ENCODE measurements at places on chromosomes 4 and X.
A peak's percentile ranks its signal among the peaks of the same experiment; 100 is the strongest.

DNA sequence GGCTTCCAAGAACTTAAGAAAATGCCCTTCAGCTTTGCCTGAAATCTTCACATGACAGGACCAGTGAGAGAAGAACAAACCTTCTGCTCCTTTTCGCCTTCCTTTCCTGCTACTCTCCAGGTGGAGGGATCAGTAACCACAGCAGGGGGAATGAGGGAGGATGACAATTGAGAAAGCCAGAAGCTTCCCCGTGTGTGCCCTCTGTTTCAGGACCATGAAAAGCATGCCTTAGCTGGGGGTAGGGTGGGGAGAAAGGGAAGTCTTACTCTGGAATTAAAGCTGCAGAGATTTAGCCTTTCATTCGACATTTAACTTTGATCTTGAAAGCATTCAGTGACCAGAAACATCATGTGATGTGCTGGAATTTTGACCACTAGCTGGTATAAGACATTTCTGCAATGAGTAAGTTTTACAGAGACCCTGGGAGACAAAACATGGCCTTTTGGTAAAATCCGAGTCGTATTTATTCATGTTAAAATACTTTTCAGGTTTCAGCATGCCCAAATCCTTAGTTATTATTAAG lies 10.6 kb upstream of the PUDP start:
- peak; percentile 42 for DNase-seq

DNA sequence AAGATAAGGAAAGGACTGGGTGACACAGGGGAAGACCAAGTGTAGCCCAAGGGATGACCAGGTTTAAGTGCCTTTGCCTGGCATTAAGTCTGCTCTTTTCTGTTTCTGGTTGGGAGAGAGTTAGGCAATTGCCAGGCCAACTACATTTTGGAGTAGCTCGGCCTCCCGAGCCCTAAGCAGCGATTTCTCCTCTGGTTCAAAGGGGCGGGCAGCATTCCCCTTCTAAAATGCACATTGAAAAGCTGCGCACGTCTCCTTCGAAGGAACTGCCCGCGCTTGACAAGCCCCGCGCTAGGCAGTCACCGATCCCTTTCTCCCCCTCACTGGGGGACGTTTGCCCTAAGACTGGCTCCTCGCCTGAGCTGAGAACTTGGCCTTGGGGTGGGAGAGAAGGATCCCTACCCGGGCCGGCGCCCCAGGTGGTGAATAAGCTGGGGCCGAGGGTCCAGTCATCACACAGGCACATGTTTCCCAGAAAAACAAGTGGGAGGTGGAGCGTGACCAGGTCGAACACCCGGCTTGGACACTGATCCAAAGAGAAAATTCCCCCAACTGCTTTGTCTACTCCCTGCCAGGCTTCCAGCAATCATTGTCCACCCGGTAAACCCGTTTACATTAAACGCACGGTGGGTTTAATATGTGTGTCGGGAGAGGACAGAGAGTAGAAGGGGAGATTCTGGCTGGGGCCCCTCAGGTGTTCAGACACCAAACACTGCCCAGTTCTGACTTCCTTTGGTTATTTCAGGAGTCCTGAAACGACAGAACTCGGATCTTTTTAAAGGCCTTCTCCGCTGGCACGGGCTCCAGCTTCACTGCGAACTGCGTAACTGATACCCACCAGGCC lies 4.0 kb downstream of the ARX start:
- DNase-seq: no peak

GRCh38 chr4:140930557-140930956 lies 174.4 kb upstream of the TBC1D9 start:
- no peak for DNase-seq

GRCh38 chr4:125624951-125625350 lies 310.2 kb downstream of the FAT4 start:
- no peak for DNase-seq

DNA sequence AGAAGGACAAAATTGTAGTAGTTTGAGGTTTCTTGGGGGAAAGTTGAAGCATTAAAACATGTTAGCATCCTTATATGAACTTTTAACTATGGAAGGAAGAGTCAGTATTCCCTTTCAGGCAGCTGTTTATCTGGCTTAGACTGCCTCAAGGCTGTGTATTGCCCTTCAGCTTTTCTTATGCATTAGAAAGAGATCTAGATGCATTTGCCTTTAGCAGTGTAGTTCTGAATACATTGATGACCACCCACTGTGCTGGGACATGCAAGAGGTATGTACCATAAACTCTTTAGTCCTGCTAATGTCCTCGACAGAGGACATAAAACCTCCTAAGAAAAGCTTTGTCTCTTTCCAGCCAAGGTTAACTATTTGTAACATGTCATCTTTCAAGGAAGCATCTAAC lies 2.9 kb downstream of the FAM200B start:
- DNase-seq: no peak

GRCh38 chr4:133960975-133961374 lies 240.6 kb downstream of the PABPC4L start:
- no peak for DNase-seq

DNA sequence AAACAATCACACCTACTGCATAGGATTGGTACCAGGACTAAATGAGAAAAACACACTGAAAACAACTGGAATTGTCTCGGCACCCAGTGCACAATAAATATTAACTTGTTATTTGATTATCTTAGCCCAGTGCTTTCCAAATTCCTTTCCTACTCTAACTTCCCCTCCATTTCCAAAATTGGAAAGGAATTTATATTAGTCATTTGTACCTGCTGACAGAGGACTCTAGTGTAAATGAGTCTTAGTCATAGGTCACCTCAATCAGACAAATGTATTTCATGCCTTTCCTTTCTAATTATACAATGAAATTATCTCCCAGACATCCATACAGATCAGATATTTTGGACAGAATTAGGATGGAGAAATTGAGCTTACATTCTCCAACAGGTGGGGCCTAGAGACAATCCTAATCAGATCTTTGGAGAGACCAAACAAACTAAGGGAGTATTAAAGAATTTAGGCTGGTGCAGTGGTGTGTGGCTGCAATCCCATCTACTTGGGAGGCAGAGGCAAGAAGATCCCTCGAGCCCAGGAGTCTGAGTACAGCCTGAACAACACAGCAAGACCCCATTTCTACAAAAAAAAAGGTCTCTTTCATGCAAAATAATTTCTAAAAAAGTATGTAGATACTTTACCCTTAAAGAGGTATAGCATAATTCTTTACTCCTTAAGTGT lies 10.1 kb downstream of the SH3D19 start:
- DNase-seq: no peak

- no peak for DNase-seq
These were observed 89.5 kb downstream of the UGT8 start for GRCh38 chr4:114688059-114688458.

DNA sequence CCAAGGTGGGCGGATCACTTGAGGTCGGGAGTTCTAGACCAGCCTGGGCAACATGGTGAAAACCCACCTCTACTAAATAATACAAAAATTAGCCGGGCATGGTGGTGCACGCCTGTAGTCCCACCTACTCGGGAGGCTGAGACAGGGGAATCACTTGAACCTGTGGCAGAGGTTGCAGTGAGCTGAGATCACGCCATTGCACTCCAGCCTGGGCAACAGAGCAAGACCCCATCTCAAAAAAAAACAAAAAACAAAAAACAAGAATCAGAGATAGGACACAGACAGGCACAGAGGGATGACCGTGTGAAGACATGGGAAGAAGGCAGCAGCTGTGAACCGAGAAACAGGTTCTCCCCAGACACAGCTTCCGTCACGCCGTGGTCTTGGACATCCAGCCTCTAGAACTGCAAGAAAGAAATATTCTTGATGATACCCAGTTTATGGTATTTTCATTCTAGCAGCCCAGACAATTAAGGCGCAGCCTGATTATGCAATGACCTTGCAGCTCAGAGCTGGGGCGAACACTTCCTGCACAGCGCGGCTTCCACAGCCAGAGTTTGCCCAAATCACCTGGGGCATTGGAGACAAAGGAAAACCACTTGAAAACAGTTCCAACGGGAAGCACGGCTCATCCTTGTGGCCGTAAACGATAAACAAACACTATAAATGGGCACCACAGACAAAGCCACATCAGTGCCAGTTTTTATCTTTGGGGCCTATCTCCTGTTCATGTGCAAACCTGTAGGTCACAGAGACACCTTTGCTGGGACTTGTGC lies 4.2 kb upstream of the ARSD start:
- DNase-seq: no peak

DNA sequence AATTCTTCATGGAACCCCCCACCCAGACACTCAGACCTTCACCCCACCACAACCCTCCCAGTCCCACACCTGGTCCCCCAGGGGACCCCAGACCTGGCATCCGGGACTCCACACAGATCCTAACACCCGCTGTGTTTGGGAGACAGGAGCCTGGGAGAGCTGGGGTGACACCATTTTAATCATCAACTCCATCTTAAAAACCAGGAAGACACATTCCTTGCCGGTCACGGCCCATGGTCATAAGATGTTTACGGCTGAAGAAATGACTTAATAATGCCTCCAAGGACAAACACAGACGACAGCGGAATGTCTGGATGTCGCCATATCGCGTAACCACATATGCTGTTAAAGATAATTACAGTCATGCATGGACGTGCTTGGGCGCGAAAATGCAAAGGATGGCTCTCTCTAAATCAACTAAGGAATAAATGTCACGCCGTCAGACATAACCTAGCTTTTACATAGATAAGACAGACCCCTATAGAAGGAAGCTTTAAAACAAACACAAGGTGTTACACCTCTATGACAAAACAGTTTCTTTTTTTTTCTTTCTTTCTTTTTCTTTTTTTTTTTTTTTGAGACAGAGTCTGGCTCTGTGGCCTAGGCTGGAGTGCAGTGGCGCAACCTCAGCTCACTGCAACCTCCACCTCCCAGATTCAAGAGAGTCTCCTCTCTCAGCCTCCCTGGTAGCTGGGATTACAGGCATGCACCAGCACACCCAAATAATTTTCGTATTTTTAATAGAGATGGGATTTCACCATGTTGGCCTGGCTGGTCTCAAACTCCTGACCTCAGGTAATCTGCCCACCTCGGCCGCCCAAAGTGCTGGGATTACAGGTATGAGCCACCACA lies 2.1 kb upstream of the DHRSX start:
- DNase-seq: no peak

DNA sequence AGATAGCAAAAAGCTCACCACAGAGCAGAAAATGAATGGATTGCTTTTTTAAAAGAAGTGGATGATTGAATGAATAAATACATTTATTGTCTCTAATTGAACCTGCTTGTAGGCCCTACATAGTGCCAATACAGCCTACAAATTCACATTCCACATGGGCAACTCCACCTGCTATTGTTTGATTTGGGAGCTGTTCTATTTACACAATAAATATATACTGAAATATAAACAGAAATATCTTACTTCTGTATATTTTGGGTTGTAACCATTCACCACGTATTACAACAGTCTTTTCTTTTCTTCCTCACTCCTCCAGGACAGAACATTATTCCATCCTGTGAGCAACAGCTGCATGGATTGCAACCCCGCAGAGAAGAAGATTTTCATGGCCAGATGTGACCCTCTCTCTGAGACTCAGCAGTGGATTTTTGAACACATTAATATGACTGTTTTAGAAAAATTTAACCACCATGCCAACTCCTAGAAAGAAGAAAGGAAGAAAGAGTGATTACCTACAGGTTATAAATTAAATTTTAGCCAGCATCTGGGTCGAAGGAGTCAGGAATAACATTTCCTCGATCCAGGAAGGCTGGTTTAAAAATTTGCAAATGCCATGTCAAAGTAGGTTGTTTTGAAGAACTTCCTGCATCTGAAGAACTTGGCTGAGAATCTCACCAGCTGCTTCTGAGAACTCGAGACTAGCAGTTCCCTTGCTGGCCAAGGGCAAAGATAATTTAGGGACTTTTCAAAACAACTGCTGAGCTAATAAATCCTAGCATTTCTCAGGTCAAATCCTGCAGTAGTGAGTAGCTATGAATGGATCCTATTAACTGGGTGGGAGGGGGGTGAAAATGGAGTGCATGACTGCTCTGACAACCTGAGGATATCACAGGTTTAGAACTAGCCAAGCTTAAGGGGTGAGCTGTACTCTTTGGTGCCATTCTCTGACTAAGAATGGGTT lies 128.7 kb upstream of the GALNT7 start:
- DNase-seq: no peak

- no peak for DNase-seq
These were observed 82.9 kb upstream of the RBPJ start for GRCh38 chr4:26237916-26238315.

- peak; percentile 41 for DNase-seq
These were observed 11.4 kb downstream of the RNF175 start for GRCh38 chr4:153748378-153748777.

GRCh38 chrX:41085512-41085877 lies 250 bp downstream of the USP9X start:
- no peak for DNase-seq

- DNase-seq: no peak
These were observed 1104.2 kb upstream of the IGFBP7 start for GRCh38 chr4:58214376-58214775.

DNA sequence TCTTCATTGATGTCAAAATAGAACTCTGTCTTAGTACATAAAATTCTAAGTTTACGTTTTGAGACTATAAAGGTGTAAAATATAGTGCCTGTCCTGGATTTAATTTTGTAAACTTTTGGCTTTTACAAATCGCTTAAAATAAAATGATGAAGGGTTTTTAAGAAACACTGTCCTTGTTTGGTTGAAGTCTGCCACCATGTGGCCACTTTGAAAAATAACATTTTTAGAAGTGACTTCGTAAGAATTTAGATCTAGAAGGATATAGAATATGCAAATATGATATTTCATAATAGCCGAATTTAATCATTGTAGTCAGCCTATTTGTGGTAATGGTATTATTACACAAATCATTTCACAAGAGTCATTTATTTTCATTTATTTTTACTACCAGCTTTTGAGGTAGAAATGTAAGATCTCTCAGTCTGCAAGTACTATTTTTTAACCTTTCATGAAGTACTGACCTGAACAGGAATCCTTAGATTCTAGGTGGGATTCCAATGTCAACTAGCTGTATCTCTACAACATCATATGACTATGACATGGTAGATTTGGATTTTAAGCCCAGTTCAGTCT lies 31.0 kb upstream of the FAT4 start:
- peak; percentile 11 for DNase-seq

- DNase-seq: no peak
These were observed 238.5 kb downstream of the EVC2 start for GRCh38 chr4:5469861-5470260.

DNA sequence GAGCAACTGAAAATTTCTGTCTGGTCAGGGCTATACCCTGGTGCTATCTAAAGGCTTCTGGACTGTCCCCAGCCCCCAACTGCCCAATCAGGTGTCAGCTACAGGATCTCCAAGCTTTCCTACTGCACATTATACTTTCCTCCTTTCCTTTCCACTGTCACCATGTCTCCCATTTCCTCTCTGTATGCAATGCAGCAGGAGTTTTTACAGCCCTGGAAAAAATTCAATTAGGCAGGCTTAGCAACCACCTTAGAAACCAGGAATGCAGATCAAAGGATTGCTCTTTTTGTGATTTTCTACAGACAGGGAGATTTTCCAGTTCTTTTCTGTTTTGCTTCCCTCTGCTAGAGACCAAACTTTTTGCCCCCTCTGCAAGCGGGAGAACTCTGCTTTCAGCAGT lies 6.0 kb upstream of the NAF1 start:
- DNase-seq: no peak
